Stimulated activated memory B cell treated with anti-CD40 and anti-IgM and Interleukin-4, amounts not matched to agents 10 μg/mL and 1 μg/mL and 100 μg/mL, for 72 hours (primary cell): ENCODE measurements at places on chromosomes 4 and X.
A peak's percentile ranks its signal among the peaks of the same experiment; 100 is the strongest.

GRCh38 chr4:162865102-162865501 lies 301.6 kb downstream of the NAF1 start:
- ATAC-seq: no peak

- ATAC-seq: no peak
Observed at GRCh38 chr4:144712775-144713174, 66.8 kb downstream of the HHIP start.

DNA sequence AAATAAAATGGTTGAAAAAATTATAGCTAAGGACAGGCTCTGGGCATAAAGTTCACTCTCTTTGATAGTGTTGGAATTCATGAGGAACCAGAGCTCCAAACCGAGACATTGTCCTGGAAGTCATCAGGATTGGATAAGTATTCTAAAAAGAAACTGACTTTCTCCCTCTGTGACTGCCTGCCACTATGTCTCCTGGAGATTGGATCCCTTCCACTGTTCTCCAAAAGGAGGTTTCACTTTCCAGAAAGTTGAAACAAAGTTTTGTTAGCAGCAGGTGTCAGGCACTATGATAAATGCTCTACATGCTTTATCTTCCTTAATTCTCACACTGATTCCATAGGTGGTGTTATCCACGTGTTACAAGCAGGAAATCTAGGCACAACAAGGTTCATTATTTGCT lies 16.8 kb downstream of the BANK1 start:
- peak; percentile 60 for ATAC-seq

GRCh38 chrX:9440116-9440844 lies 24.6 kb upstream of the TBL1X start:
- no peak for ATAC-seq
